H1 (cell line): ENCODE measurements at places on chromosomes 7 and 10.

DNA sequence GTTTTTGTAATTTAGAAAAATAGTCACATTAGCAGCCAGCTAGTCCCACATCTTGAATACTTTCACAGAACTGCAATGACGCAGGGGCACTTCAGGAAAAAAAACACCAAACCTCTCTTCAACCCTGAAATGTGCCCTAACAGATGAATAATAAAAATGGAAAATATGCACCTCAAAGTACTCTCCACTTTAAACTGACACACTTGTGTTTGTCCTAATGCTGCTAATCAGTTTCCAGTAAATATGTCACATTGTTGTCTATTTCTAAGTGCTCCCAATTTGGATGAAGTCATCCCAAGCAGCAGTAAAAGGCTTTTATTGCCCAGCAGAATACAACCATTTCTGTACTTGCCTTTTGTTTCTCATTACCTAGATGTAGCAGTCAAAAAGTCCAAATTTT lies 86.7 kb downstream of the PARD3 start:
- H3K36me3 ChIP-seq: no peaks in the 10 kb centered on the region
- no peak overlapping the region for H3K27ac ChIP-seq
- H3K4me3 ChIP-seq: no peak overlapping the region
- no peaks in the 10 kb centered on the region for H3K27me3 ChIP-seq
- DNase-seq: no peak
- no peaks in the 10 kb centered on the region for H3K4me1 ChIP-seq

GRCh38 chr10:121956111-121957061 lies 18.6 kb downstream of the NSMCE4A start:
- H3K4me3 ChIP-seq: no peak overlapping the region
- H3K4me1 ChIP-seq: peaks cover 4% of the 10 kb centered on the region; the same call in 1 of the 2 replicates
- DNase-seq: no peak
- H3K27ac ChIP-seq: no peak overlapping the region

DNA sequence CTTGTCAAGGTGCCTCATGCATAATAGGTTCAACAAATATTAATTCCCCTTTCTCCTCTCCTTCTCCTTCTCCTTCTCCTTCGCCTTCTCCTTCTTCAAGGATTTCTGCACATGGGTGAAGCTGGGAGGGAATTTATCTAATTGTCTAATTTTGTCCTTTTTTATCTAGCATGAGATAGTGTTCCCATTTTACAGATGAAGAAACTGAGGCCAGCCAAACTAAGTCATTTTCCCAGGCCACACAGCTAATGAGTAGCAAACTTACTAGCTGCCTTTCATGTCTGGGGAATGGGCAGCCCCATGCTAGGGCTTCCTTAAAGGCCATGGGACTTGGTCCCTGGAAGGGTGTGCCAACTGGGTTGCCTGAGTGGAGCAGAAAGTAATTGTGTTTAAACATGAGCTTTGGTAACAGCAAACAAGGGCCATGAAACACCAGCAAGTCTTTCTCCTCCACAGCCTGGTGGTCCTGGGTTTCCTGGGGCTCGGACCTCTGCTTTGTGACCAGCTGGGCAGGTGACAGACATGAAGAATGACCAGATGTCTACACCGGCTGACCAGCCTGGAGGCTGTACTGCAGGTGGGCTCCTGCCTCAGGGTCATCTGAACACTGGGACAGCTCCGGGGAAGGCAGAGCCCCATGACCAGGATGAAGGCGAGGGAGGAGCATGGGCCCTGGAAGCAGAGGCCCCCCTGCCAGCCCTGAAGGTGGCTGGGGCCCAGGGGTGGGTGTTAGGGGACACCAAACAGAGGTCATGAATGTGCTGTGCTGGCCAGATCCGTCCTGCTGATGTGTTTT lies 138.0 kb downstream of the PTPN20 start:
- DNase-seq: no peak
- H3K27me3 ChIP-seq: no peaks in the 10 kb centered on the region
- no peak overlapping the region for H3K4me3 ChIP-seq
- no peak overlapping the region for H3K27ac ChIP-seq

GRCh38 chr7:12637819-12638592 lies 49.4 kb upstream of the ARL4A start:
- no peak overlapping the region for H3K27ac ChIP-seq
- no peaks in the 10 kb centered on the region for H3K36me3 ChIP-seq
- H3K4me1 ChIP-seq: no peaks in the 10 kb centered on the region
- no peak overlapping the region for H3K4me3 ChIP-seq
- H3K27me3 ChIP-seq: no peaks in the 10 kb centered on the region

DNA sequence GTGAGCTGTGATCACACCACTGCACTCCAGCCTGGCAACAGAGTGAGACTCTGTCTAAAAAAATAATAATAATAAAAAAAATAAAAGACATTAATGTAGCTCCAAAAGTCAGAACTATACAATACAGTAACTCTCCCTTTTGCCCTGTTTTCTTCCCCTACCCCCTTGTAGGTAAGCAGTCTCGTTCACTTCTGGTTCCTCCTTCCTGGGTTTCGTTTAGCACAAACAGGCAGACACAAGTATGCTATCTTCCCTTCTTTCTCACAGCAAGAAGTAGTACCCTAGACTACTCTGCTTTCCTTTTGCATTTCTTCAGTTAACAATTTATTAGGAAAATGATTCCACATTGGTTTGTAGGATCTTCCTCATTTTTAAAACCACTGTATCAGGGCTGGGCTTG lies 33.1 kb downstream of the PDSS1 start:
- H3K36me3 ChIP-seq: no peaks in the 10 kb centered on the region
- H3K4me3 ChIP-seq: no peak overlapping the region

DNA sequence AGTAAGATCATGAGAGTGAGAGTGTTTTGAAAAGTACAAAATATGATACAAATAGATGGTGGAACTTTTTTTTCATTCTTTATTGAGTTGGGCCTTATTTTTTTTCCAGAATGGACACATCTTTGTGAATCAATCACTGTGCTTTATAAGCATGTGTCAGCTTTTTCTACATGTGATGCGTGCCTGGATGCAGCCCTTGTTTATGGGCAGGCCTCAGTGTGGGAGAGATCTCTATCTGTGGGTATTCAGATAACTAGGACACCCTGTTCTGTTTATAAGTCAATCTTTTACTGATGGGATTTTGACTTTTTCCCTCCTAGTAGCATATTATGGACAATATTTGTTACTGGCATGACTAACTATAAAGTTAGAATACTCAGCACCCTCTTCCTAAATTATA lies 42.9 kb upstream of the IKZF1 start:
- no peak overlapping the region for H3K4me3 ChIP-seq
- H3K27me3 ChIP-seq: no peaks in the 10 kb centered on the region
- H3K4me1 ChIP-seq: no peaks in the 10 kb centered on the region; the same call in 1 of the 2 replicates
- DNase-seq: no peak

DNA sequence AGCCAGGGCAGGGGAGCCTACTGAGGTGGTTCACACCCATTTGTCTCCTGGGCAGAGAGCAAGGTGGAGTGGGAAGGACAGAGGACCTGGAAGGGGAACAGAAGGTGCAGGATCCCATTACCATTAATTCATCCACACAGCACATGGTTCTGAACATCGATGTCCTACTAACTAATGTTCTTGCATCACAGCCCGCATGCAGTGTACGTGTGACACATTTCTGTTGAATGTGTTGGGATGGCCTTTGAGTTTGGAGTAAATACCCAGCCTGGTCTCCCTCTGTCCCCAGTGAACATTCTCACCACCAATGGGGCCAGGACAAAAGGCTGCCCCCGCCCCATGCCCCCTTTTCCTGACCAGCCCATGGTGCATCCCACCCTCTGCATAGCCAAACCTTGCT lies 46.3 kb downstream of the FAM241B start:
- DNase-seq: no peak
- peaks cover 4% of the 10 kb centered on the region for H3K4me1 ChIP-seq
- no peaks in the 10 kb centered on the region for H3K27me3 ChIP-seq

DNA sequence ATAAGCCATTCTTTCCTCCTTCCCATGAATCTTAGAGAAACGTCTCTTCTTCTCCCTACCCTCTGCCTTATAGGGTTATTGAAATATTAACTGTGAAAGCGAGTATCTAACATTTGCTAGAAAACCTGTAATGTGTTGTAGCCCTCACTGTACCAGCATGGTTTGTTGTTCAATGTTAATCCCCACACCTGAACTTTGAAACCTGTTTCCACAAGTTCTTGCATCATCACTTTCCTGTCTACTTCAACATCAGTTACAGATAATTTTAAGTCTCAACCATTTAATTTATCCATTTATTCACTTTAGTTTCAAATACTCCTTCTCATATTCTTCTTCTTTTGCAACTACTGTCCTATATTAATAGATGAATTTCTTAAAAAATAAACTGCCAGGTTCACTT lies 148.2 kb downstream of the ETV1 start:
- no peaks in the 10 kb centered on the region for H3K27me3 ChIP-seq
- DNase-seq: no peak
- no peak overlapping the region for H3K4me3 ChIP-seq
- no peak overlapping the region for H3K27ac ChIP-seq

GRCh38 chr7:117090791-117091190 lies 137.5 kb downstream of the ST7 start:
- no peaks in the 10 kb centered on the region for H3K36me3 ChIP-seq
- no peaks in the 10 kb centered on the region for H3K4me1 ChIP-seq
- H3K27ac ChIP-seq: no peak overlapping the region
- no peak for DNase-seq
- H3K27me3 ChIP-seq: no peaks in the 10 kb centered on the region
- no peak overlapping the region for H3K4me3 ChIP-seq

GRCh38 chr7:145036604-145037405 lies 201.0 kb upstream of the TPK1 start:
- DNase-seq: peak; percentile 21
- no peak overlapping the region for H3K27ac ChIP-seq
- H3K27me3 ChIP-seq: no peaks in the 10 kb centered on the region
- no peak overlapping the region for H3K4me3 ChIP-seq

- no peaks in the 10 kb centered on the region for H3K4me1 ChIP-seq
- H3K27ac ChIP-seq: no peak overlapping the region
- no peaks in the 10 kb centered on the region for H3K27me3 ChIP-seq
- no peak for DNase-seq
- no peak overlapping the region for H3K4me3 ChIP-seq
Measured at GRCh38 chr7:85135977-85136376, 50.9 kb downstream of the SEMA3D start.

GRCh38 chr7:88041583-88041982 lies 107.5 kb downstream of the ADAM22 start:
- no peaks in the 10 kb centered on the region for H3K27me3 ChIP-seq
- H3K4me1 ChIP-seq: no peaks in the 10 kb centered on the region
- H3K36me3 ChIP-seq: no peaks in the 10 kb centered on the region

GRCh38 chr10:132628966-132629900 lies 91.6 kb downstream of the INPP5A start:
- H3K27ac ChIP-seq: no peak overlapping the region
- no peak for DNase-seq
- H3K27me3 ChIP-seq: no peaks in the 10 kb centered on the region
- H3K4me3 ChIP-seq: no peak overlapping the region
- H3K36me3 ChIP-seq: no peaks in the 10 kb centered on the region
- H3K4me1 ChIP-seq: peaks cover 5% of the 10 kb centered on the region

GRCh38 chr7:142808802-142809583 lies 38.2 kb downstream of the PRSS2 start:
- peaks cover 20% of the 10 kb centered on the region for H3K4me1 ChIP-seq
- no peak for DNase-seq
- H3K36me3 ChIP-seq: no peaks in the 10 kb centered on the region

DNA sequence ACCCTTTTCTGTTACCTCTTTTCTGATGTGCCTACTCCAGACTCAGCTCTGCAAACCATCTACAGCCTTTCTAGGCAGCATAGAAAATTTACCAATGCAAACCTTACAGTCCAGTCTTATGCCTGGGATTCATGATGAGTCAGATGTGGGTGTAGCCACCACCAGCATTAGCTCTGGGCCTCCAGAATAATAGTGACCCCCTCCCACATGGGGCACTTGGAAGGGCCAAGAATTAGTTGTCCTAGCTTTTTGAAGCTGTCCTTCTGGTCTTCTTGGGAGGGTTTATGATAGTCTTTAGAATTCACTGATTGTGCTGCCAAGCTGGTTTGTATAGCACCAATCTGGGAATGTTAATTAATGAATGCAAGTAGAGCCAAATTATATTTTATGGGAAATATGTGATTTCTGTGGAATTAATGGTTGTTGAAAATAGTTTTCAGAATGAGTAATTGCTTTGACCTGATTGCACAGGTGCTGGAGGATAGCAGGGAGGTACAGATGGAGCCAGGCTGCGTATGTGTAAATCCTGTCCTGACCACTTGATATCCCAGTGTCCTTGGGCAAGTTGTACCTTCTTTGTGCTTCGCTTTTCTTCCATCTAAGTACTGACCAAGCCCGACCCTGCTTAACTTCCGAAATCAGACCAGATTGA lies 94.8 kb downstream of the CPED1 start:
- no peak for DNase-seq
- H3K4me1 ChIP-seq: no peaks in the 10 kb centered on the region
- no peak overlapping the region for H3K27ac ChIP-seq
- no peaks in the 10 kb centered on the region for H3K27me3 ChIP-seq

GRCh38 chr10:75612904-75613684 lies 181.7 kb downstream of the LRMDA start:
- no peaks in the 10 kb centered on the region for H3K36me3 ChIP-seq
- H3K4me3 ChIP-seq: no peak overlapping the region
- no peak for DNase-seq
- H3K4me1 ChIP-seq: peaks cover 4% of the 10 kb centered on the region; the same call in 1 of the 2 replicates
- no peak overlapping the region for H3K27ac ChIP-seq
- no peaks in the 10 kb centered on the region for H3K27me3 ChIP-seq

GRCh38 chr7:145698526-145699262 lies 417.9 kb upstream of the CNTNAP2 start:
- no peaks in the 10 kb centered on the region for H3K36me3 ChIP-seq
- no peak overlapping the region for H3K27ac ChIP-seq
- DNase-seq: no peak
- H3K4me1 ChIP-seq: no peaks in the 10 kb centered on the region
- no peaks in the 10 kb centered on the region for H3K27me3 ChIP-seq

DNA sequence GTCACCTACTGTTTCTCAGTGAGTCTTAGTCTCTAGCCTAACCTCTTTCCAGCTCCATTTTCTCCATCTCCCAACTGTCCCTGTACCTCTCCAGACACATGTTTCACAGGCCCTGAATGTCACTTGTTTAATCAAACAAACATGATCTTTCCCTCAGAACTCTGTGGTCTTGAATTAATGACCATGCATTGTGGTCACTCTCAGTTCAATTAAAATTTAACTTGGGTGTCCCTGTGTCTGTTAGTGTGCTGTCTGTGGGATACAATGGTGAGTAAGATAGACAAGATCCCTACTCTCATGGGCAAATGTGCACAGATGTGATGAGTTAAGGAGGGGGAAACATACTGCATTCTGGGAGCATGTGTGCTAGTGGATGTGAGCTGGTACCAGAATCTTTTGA lies 65.0 kb downstream of the RBM33 start:
- DNase-seq: no peak
- no peak overlapping the region for H3K4me3 ChIP-seq
- no peak overlapping the region for H3K27ac ChIP-seq
- H3K4me1 ChIP-seq: no peaks in the 10 kb centered on the region
- no peaks in the 10 kb centered on the region for H3K27me3 ChIP-seq

- no peak overlapping the region for H3K4me3 ChIP-seq
- H3K36me3 ChIP-seq: no peaks in the 10 kb centered on the region
- peak; percentile 43 for DNase-seq
- no peaks in the 10 kb centered on the region for H3K4me1 ChIP-seq
Measured at GRCh38 chr7:420142-421093, 99.2 kb downstream of the PDGFA start.
